ENCODE measurements at places on chromosomes 1 and 21.

DNA sequence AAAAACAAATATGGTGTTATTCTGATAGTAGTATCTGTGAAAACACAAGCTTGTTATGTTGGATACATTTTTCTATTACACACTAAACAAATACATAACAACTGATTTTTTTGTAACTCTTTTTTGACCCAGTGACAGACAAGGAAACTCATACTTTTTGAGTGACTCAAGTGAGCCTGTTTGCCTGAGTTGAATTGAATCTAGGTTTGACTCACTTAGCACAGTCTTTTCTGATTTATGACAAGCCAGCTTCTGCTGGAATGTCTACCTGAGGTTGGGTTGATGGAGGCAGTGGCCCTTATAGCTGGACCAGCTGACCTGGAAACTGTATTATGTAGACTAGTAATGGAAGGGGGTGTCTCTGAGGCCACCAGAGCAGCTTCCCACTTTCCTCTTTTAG lies 4.2 kb upstream of the CLCA4 start:
- DNase-seq: no peak

- no peak for DNase-seq
Observed at GRCh38 chr21:35511696-35512162, 462.6 kb upstream of the RUNX1 start.

GRCh38 chr1:100631015-100631551 lies 88.5 kb upstream of the VCAM1 start:
- no peak for DNase-seq

GRCh38 chr1:92736395-92736794 lies 48.5 kb downstream of the EVI5 start:
- no peak for DNase-seq

- no peak for DNase-seq
Observed at GRCh38 chr1:31771891-31772668, 7.9 kb upstream of the ADGRB2 start.

- no peak for DNase-seq
Observed at GRCh38 chr1:36692465-36693160, 209.9 kb upstream of the CSF3R start.

GRCh38 chr1:28815533-28816185 lies 3.7 kb downstream of the OPRD1 start:
- DNase-seq: no peak

GRCh38 chr1:185401019-185401418 lies 84.0 kb upstream of the IVNS1ABP start:
- no peak for DNase-seq

Measured in vagina (tissue), 2 donors.